ENCODE measurements at places on chromosomes 4 and X.

- no peaks in the 10 kb centered on the region for H3K27me3 ChIP-seq
- no peak overlapping the region for H3K27ac ChIP-seq
- 0 out of 2 replicates have a peak, but pooled peaks cover 3% of the 10 kb centered on the region for H3K36me3 ChIP-seq
- no peaks in the 10 kb centered on the region for H3K4me1 ChIP-seq
These were observed 13.6 kb upstream of the TXK start for GRCh38 chr4:48147621-48148020.

GRCh38 chrX:17247144-17247543 lies 127.9 kb upstream of the NHS start:
- no peaks in the 10 kb centered on the region for H3K27me3 ChIP-seq
- no peaks in the 10 kb centered on the region for H3K36me3 ChIP-seq
- H3K4me3 ChIP-seq = no peak overlapping the region
- no peak for DNase-seq
- H3K27ac ChIP-seq = no peak overlapping the region

GRCh38 chrX:37867536-37868153 lies 20.3 kb upstream of the DYNLT3 start:
- H3K4me3 ChIP-seq = no peak overlapping the region
- no peak for DNase-seq
- no peaks in the 10 kb centered on the region for H3K4me1 ChIP-seq

DNA sequence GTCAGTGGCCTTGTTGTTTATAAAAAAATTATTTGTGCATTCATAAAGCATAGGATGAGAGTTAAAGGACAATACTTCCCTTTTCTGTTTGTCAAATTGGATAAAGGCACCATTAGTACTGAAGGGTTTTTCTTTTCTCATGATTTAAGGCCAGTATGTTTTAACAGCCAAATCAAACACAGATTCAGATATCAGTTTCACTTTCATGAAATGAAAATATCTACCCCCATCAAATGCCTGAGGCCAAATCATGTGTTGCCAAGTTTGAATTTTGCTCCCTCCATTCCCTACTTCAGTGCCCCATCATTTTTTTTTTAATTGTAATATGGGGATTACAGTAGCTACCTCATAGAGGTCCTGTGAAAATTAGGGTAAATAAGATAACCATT lies 745.9 kb downstream of the RPA4 start:
- H3K4me1 ChIP-seq = no peaks in the 10 kb centered on the region
- no peak for DNase-seq
- H3K27me3 ChIP-seq = no peaks in the 10 kb centered on the region
- no peaks in the 10 kb centered on the region for H3K36me3 ChIP-seq
- no peak overlapping the region for H3K4me3 ChIP-seq

Measured in PC-9 (cell line).